ENCODE measurements at places on chromosomes 4 and X.

GRCh38 chrX:96403446-96403845 lies 281.2 kb upstream of the DIAPH2 start:
- DNase-seq: no peak

- DNase-seq: no peak
Measured at GRCh38 chr4:168421055-168421454, 59.2 kb downstream of the DDX60L start.

- no peak for DNase-seq
Measured at GRCh38 chr4:114028071-114028470, 48.6 kb upstream of the ARSJ start.

GRCh38 chr4:151284534-151285245 lies 7.7 kb downstream of the PRSS48 start:
- no peak for DNase-seq

DNA sequence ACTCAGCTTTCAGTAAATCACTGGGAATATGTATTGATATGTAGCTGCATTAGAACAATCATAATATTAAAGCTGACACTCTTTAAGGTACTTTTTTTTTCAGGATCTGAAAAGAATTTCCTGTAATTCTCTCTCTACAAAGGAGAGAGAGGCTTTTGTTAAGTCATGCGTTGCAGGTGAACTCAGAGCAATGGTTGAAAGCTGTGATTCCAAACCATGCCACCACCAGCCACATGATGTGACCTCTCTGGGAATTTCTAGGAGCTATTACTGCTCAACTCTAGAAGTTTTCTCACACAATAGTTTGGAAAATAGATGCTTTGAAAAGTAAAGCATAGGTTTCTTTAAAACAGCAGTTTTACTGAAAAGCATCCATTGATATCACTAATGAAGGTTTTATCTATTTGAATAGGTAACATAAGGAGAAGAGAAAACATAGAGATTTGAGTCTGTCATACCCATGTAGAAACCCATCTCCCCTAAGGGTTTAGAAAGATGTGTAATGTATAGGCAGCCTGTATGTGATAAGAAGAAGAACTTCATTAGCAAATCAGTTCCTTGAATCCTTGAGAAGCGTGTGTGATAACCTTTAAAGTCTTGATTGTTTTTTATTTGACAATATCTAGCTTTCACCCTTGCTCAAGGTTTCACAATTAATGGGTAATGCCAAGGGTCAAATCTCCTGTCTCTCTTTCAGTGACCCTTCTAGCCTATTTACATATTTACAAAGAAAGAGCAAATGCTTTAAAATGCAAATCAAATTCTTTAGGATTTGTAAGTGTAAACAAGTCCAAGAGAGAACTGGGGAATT lies 161.0 kb upstream of the ANKRD50 start:
- no peak for DNase-seq

DNA sequence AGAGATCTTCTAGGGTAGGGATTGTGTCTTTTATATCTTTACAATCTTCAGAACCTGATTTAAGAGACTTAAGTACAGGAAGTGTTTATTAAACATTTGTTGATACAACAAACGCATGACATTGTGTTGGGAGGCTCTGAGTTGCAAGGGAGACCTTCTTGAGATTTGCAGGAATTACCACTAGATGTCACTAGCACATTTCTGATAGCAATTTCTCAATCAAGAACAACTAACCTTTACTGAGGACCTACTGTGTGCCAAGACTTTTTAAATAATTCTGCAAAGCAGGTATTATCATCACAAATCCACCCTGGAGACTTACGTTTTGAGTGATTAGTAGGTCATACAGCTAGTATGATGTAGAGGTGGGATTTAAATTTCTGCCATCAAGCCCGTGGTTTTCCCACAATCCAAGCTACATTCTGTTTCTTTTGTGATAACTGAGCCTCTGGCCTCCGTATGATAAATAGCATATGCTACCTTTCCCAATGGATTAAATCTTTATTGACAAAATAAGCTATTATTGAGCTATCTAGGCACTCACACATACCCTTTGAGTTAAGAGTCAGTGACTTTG lies 986.0 kb downstream of the CCSER1 start:
- DNase-seq: no peak

DNA sequence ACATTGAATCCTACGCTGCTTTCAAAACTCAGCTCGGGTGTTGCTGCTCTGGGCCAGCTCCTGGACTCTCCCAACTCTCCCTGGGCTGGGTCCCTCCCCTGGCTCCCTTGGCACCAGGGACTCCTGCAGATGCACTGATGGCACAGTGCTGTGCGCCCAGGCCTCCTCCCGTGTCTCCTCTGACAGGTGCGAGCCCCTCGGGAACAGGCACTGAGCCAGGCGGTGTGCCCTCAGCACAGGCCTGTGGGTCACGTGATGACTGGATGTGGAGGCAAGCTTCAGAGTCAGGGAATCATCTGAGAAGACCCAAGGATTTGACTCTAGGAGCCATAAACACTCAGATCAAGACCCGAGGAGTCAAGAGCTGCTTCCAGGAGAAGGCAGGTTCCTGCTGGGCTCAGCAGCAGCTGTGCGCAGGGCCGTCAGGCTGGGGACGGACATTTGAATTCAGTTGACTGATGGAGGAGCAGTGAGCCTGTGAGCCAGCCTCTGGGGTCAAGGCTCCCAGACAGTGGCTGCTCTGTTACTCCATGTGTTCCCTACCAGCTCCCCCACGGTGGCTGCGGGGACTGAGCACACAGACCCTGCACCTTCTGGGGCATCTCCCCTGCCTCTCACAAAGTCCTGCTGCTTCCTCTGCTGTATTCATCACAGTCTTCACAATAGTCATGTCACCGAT lies 33.0 kb downstream of the NAT8L start:
- no peak for DNase-seq

GRCh38 chr4:168619266-168619631 lies 122.4 kb downstream of the PALLD start:
- no peak for DNase-seq

GRCh38 chrX:23785580-23785979 lies 2.6 kb downstream of the SAT1 start:
- DNase-seq: no peak

DNA sequence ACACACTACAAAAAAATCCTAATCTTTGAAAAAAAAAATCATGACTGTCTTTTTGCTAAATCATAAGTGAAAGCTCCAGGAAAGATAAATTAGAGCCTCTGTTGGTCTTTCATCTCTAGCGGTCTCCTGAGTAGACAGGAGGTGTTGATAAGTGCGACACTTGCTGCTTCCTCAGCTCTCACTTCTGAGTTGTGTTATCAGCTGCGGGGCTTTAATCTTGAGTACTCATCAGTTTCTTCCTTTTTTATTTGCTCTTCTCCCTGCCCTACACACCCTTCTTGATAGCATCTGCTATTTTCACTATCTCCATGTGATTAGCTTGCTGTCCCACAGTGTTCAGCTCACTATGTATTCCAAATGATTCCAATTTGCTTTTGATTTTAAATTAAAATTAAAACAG lies 1449.2 kb downstream of the C4orf33 start:
- DNase-seq: no peak

DNA sequence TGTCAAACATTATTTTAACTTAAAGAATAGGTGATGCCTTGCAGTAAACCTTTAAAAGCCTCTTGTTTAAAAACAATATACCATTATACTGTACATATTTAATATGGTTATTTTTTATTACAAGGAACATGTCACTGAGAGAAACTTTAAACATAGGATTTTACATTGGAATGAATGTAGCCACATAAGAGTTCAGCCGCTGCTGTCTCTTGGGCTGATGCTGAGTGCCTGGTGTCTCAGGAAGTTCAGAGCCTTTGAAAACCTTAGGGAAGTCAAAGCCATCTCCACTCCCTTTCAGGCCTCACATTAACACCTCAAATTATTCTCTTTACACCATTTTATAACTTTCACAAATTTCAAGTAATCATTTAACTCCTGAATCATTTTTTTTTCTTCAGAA lies 93.5 kb upstream of the DKK2 start:
- no peak for DNase-seq

DNA sequence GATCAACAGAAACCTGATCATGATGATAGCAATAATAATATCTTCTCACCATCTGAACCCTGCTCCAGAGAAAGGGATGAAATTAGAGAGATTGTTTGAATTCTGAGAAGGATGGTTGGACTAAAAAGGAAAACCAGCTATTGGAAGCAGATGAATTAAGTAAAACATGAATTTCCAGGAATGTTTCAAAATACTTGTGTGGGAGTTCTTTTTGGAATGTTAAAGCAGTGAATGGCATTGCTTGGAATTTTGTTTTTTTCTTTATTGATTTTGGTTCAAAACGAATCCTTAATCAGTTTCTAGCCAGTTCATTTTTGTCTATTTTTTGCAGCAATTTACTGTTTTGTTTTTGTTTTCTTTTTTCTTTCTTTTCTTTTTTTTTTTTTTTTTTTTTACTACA lies 150.3 kb downstream of the NHS start:
- no peak for DNase-seq

- no peak for DNase-seq
Measured at GRCh38 chr4:108933046-108933445, 170.2 kb upstream of the ETNPPL start.

- DNase-seq: no peak
Measured at GRCh38 chr4:185817403-185817818, 5.4 kb upstream of the SORBS2 start.

DNA sequence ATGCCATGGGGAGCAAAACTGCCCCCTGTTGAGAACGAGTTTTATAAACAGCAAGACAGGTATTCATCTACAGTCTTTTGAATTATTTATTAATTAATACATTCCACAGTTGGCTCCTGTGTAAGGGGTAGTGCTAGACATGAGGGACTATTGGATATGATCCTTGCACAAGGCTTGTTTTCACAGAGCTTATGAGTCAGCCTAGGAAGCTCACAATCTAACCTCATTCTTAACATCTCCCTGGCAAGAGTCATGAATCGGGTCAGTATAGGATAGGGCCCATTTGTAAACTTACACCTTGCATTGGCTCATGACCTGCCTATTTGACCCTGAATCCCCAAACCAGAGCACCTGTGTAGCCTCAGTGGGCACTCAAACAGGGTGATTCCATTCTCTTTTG lies 209.1 kb upstream of the HCCS start:
- DNase-seq: no peak

DNA sequence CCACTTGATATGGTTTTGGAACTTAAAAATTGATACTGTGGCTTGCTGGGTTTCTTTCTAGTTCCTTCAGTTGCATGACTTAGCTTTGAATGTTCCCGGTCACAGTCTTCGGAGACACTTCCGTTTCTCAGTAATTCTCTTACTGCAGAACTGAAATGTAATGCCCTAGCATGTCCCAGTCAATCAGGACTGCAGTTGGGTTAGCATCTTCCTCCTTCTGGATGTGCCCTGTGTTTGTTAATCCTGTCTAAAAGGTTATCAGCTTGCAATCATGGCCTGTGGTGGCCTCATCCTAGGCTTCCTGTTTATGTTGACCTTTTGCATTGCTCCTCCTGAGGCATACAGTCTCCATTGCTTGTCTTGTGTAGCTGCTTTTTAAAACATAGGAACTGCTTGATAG lies 275.9 kb downstream of the ARHGAP10 start:
- DNase-seq: no peak

DNA sequence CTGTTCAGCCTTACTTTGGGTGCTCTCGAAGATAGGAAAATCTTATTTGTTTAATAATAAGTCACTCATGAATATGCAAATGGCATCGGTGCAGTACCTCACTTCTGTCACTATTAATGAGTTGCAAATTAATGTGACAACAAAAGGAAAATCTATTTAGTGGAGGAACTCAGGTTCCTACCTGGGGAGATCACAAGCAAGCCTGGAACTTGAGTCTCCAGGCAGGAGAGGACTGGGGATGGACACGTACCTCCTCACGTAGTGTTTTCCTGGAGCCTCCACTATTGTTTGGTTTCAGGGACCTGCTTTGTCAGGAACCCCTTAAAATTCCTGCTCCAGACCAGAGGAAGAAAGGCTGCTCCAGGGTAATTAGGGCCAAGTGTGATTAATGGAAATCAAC lies 82.1 kb downstream of the BCOR start:
- no peak for DNase-seq

DNA sequence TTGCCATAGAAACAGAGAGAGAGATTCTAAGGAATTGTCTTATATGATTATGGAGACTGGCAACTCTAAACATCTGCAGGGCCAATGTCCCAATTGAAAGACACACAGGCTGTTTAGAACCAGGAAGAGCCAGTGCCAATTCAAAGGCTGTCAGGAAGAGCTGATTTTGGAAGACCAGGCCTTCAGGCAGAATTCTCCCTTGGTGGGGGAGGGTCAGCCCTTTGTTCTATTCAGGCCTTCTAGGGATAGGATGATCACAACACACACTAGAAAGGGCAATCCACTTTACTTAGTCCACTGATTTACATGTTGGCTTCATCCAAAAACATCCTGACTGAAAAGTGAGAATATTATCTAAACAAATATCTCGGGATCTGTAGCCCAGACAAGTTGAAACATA lies 15.2 kb downstream of the C4orf46 start:
- no peak for DNase-seq
